ENCODE measurements at places on chromosomes 4 and X.
A peak's percentile ranks its signal among the peaks of the same experiment; 100 is the strongest.

- H3K27me3 ChIP-seq: no peaks in the 10 kb centered on the region
- no peak for DNase-seq
- peak overlapping the region; percentile 29 for H3K27ac ChIP-seq
- H3K4me1 ChIP-seq: peaks cover 40% of the 10 kb centered on the region
Observed at GRCh38 chr4:1715002-1715758, 3.1 kb upstream of the SLBP start.

DNA sequence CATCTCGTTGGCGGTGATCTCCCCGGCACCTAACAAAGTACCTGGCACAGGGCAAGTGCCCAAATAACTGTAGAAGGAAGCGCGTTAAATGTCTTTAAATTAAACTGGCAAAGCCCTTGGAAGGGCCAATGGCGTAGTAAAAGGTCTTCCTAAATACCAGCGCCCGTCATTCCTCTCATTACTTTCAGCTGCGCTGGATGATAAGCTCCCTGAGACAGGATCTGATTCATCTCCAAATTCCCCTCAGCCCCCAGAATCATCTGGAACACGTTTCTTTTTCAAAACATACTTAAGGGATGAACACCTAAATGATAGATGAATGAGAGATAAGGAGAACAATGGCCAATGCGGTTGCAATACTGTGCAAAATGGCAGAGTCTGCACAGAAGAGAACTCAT lies 95.1 kb downstream of the AFAP1 start:
- H3K4me1 ChIP-seq: peaks cover 19% of the 10 kb centered on the region
- H3K27ac ChIP-seq: no peak overlapping the region
- H3K4me3 ChIP-seq: no peak overlapping the region
- H3K36me3 ChIP-seq: peaks cover 27% of the 10 kb centered on the region
- no peaks in the 10 kb centered on the region for H3K27me3 ChIP-seq

DNA sequence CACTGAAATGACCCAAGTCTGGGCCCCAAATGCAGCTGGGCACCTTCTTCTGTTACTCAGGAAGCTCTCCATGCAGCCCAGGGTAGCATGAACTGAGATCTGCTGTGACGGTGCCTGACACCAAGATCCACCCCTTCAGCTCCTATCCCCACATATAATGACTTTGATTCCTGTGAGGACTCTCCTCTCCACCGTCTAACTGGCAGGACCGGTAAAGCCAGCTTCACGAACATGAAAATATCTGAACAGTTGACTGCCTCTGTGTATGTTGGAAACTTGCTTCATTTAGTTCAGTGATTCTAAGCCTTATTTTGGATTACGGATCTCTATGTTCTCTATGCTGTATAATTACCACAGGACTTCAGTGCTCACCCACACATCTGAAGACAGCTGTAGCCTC lies 115.5 kb upstream of the TMEM150C start:
- no peak overlapping the region for H3K27ac ChIP-seq
- DNase-seq: no peak

GRCh38 chr4:68896749-68897148 lies 54.9 kb downstream of the UGT2A3 start:
- no peaks in the 10 kb centered on the region for H3K4me1 ChIP-seq
- H3K27me3 ChIP-seq: no peaks in the 10 kb centered on the region
- H3K27ac ChIP-seq: no peak overlapping the region
- DNase-seq: no peak
- no peaks in the 10 kb centered on the region for H3K36me3 ChIP-seq

All from activated CD4-positive, alpha-beta T cell treated with anti-CD3 and anti-CD28 coated beads, Interleukin-2, amount 10 ng/mL, durations not matched to agents 24 days and 14 days (primary cell).